Stimulated activated CD8-positive, alpha-beta memory T cell treated with anti-CD3 and anti-CD28 coated beads, Interleukin-15, amount 100 ng/mL, for 4 hours (primary cell): ENCODE measurements at places on chromosomes 2 and 18.

GRCh38 chr2:12035029-12035720, 288.7 kb downstream of the LPIN1 start:
- no peak for DNase-seq

DNA sequence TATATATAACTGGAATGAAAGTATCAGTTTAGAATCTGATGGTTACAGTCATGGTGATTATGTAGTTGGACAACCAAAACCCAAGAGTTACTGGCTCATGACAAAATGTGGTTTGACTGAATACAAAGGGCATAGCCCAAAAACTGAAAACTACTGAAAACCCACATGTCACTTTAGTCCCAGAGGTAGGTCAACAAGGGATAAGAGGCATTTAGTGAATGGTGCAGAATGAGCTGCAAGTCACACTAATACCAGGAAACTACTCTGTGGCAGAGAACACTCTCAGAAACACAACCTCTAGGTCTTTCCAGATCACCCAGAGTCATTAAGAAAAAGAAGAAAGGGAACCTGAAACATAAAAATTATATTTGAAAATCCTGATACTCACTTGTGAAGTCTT, 154.5 kb downstream of the AGPS start:
- no peak for DNase-seq

DNA sequence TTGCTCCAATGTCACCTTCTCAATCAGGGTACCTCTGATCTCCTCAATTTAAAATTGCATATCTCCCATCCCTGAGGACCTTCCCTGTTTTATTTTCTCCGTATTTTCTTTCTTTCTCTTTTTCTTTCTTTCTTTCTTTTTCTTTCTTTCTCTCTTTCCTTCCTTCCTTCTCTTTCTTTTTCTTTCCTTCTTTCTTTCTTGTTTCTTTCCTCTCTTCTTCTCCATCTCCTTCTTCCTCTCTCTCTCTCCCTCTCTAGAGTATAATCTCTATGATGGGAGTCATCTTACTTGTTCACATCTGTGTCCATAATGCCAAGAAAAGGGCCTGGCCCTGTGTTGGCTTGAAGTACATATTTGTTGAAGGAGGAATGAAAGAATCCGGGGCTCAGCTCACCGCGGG, 21.3 kb upstream of the SIX2 start:
- no peak for DNase-seq

DNA sequence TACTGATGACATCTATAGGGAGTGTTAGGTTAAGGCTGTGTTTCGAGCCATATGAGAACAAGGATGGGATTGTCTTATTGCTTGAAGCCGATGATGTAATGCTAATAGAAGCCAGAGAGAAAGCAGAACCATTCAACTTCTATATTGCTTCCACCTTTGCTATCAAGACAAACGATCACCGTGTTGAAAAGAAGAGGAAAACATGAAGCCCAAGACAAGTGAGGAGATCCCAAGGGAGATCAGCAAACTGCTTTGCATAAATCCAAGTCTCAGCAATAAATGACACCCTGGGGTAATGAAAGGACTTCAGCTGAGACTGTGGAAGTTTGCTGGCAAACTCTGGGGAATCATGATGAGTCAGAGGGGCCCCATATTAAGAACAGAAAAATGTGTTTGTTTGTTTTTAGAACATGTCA, 206.2 kb downstream of the NCKAP5 start:
- no peak for DNase-seq

DNA sequence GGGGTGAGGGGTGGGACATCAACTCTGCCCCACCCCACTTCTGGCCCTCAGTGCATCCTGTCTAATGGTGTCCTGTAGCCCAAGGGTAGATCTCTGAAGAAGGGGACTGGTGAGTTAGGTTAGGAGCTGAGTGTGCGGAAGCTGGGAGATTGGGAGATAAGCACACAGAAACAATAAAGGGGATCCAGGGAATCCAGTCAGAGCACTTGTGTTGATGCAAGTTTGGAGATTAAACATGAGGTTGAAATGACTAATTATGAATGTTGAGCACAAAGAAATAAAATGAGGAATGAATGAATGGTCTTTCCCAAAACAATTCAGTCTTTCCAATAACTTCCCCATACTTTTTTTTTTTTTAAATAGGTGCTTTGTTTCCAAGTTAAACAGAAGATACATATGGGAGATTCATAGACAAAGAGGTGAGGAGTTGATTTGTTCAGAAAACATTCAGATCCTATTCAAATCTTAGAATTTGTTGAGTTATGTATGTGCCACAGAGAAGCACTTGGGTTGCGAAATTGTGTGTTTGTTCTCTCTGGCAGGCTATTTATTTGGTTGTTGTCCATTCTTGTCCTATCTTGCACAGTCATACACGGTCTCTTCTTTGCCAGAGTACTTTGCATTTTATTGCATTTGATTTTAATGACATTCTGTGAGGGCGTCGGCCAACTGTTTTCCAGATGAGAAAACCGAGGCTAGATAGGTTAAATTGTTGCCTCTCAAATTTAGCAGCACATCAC, 31.6 kb upstream of the NABP1 start:
- no peak for DNase-seq

- no peak for DNase-seq
Observed at GRCh38 chr2:205914213-205915129, 171.5 kb downstream of the INO80D start.

- DNase-seq, result no peak
Observed at GRCh38 chr2:19989342-19989666, 601 bp downstream of the WDR35 start.

DNA sequence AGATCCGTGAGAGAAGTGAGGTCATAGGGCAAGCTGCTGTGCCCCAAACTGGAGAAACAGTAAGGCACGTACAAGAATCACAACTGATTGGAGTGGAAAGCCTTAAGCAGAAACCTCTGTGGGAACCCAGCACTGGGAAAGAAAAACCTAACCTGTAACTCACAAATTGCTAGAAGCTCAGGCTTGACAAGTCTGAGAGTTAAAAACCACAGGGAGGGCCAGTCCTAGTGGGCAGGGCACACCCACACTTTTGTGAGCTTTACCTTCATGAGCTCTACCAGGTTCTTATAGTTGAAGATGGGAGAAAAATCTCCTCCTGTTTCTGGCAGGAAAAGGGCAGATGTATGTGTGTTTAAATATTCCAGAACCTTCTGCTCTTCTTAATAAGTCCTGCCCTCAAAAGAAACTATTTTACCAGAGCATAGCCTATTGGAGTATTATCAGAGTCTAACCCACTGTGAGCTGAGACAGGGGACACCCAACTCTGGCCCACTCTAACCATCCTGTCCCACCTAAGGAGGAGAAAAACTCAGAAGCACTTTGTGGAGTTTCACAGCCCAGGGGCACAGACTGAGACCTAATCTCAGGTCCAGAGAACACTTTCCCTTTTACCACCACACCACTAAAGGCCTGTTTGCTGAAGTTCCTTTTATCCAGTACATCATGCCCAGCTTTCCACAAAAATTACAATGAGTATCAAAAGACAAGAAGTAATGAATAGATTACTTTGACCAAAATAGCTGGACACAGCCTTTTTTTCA, 1265.7 kb upstream of the CHAC2 start:
- no peak for DNase-seq

DNA sequence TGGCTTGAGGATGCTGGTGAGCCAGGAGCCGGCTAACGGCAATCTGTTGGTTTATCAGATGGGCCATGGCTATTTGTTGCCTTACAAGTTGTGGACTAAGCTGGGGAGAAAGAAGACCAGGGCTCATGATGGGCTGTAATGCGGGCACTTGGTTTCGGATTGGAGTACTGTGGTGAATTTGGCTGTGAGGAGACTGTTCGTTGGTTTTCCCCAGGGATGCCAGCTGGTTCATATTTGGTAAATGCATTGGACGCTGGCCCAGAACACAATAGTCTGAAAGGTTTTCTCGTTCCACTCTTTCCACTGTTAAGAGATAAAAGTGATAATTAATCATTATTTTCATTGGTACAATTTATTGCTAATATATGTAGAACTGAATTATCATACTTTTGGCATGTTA, 108.9 kb downstream of the SATB2 start:
- DNase-seq, result no peak

GRCh38 chr2:232574674-232575403, 24.4 kb downstream of the EIF4E2 start:
- no peak for DNase-seq

DNA sequence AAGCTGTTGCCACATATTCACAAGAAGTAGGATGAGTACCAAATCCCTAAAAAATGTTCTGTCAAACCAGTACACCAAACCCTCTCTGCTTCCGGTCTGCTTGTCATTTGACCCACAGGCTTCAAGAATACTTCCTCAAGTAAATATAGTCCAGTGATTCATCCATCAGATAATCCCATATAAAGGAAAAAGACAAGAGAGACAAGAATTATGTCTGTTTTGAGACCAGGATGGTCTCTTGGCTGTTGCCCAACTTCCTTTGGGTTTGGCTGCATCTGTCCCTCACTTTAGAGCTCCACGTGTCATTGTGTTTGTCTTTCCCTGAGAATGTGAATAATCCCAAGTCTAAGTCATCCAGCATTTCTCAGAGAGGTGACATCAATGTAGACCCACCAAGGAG, 91.5 kb upstream of the NRP2 start:
- DNase-seq, result no peak
